ENCODE measurements at places on chromosomes 12 and 14. TPM values are rescaled to one million over a fixed set of nuclear protein-coding genes. Genes with fewer than 3 reads are reported as not detected.

The TMCC3 gene
- 0.30 TPM for total RNA-seq

DNA sequence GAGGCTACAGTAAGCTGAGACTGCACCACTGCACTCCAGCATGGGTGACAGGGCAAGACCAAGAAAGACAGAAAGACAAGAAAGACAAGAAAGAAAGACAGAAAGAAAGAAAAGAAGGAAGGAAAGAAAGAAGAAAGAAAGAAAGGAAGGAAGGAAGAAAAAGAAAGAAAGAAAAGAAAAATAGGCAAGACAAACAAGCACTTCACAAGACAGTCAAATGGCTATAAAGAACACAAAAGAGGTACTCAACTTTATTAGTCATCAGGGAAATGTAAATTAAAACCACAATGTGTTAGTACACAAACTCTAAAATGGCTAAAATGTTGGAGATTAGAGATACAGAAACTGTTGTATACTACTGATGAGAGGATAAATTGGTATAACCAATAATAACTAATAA is 6.6 kb downstream of the ATXN3 start:
- DNase-seq, result no peak

DNA sequence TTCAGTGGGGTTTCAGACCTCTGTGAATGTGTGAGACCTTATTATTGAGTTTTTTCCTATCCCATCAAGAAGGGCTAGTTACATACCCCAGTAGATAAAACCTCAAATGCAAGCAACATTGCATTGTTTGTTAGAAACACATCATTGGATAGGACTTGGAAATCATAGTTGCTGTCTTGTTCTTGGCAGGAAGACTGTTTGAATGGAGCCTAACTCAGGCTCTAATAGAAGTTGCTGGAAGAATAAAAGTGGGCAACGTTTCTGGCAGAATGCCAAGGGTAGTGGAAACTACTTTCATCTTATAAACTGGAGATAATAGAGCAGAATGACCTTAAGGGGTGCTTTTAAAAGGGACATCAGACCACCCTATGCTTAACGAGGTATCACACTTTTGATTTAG is 9.9 kb upstream of the PTHLH start:
- DNase-seq, result no peak

GRCh38 chr12:86735072-86735471 is 478.9 kb upstream of the MGAT4C start:
- DNase-seq, result no peak

All from T-cell (primary cell).